ENCODE measurements at places on chromosomes 7 and 10.

DNA sequence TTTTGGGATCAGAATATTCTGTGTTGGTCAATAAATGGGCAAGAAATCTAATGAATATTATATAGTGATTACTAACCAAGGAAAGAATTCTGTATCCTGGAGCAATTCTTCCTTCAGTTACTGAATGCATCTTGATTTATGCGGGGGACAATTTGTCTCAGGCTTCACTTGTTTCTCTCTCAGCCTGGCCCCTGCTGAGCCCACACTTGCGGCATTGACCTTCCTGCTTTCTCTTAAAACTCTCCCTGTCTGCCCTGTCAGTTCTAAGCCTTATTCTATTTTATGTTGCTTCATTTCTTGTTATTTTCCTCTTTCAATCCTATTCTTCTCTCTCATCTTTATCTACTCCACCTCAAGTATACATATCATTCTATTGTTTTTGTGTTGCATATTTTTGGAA lies 122.1 kb upstream of the TPK1 start:
- no peak for DNase-seq

DNA sequence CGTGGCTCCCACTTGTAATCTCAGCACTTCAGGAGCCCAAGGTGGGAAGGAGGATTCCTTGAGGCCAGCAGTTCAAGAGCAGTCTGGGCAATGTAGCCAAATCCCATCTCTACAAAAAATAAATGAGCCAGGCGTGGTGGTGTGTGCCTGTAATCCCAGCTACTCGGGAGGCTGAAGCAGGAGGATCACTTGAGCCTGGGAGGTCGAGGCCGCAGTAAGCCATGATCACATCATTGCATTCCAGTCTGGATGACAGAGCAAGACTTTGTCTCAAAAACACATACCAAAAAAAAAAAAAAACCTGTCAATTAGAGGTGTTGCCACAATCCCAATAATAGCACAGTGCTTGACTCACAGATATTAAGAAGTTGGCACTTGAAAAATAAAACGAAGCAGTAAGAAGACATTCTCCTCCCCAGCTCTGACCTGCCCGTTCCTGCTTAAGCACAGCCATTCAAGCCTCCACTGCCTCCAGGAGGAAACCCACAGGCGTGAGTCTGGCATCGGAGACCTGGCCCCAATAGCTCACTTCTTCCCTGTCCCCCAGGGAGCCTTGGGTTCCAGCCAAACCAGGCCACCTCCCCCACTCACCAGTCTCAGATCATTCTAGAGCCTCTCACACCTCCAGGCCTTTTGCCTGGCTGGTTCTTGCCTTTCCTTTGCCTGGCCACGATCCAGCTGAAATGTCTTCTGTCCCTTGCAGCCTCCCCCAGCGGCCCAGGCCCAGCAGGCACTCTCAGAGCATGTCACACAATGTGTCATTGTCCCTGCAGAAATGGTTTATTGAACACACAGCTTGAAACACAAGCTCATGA lies 45.3 kb upstream of the GTF2I start:
- DNase-seq: no peak

GRCh38 chr7:73860859-73861258 lies at the start of gene TMEM270:
Gene TMEM270 (plus strand): TSS chr7:73861159. CDS start chr7:73861195, 36 bp downstream.
- DNase-seq: no peak

DNA sequence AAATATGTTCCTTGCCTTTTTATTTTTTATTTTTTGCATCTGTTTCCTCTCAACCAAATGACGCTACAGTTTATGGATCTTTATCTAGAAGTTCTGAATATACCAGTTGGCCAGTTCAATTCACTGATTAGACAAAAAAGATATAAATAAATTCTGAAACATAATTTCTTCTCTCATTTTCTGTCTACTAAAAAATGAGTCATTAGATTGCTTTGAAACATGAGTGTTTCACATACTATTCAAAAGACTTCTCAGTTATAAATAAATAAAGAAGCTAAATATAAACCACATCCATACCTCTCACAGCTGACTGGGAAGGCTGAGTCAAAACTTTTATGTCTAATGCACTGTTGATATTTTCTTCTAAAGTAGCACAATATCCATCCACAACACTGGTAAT lies 97.6 kb upstream of the GPR22 start:
- no peak for DNase-seq

- no peak for DNase-seq
Measured at GRCh38 chr7:158228131-158228530, 359.5 kb downstream of the PTPRN2 start.

All from skin of body (tissue), 3 donors.